SJSA1 (cell line): ENCODE measurements at places on chromosomes 6 and 20.

DNA sequence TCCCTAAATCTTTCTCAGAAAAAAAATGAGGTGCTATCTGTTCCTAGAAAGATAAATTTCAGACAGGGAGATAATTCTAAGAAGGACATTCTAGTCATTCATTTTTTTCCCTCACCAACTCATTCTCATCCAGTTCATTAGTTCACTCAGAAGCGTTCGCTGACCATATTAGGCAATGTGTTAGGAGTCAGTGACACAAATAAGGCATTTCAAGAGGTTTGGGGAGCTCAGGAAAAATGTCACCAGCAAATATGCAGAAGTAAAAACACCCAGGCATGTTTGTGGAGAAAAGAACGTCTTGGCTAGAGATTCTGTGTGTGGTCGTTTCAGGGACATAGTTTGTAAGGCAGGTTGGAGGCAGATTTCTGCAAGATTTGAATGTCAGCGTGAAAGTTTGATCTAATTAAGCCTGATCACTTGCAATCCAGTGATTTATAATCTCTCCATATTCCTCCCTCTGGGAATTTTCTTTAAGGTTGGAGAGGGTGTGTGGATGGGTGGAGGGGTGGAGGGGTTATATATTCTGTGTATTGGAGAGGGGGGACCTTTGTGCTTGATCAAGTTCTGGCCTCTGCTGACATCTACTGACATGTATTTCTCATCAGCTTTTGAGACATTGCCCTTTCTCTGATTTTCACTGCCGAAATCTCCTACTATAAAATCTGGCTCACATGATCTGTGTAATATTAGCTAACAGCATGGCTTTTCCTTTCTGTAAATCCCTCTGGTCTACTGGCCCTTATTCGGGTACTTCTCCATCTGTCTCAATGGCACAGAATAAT lies 3.6 kb downstream of the MYCT1 start:
- DNase-seq, result peak; percentile 62
- H3K27ac ChIP-seq, result peak overlapping the region; percentile 27; the same call in 1 of the 2 replicates
- peaks cover 31% of the 10 kb centered on the region for H3K4me1 ChIP-seq
- no peaks in the 10 kb centered on the region for H3K36me3 ChIP-seq
- no peaks in the 10 kb centered on the region for H3K27me3 ChIP-seq

GRCh38 chr20:47886454-47887041 lies 101.3 kb upstream of the SULF2 start:
- no peaks in the 10 kb centered on the region for H3K36me3 ChIP-seq
- peaks cover 10% of the 10 kb centered on the region for H3K27me3 ChIP-seq
- no peak for DNase-seq
- H3K4me3 ChIP-seq, result no peak overlapping the region

GRCh38 chr6:111521497-111522270 lies 38.7 kb upstream of the REV3L start:
- H3K4me3 ChIP-seq, result no peak overlapping the region
- no peak for DNase-seq
- H3K27me3 ChIP-seq, result no peaks in the 10 kb centered on the region
- H3K36me3 ChIP-seq, result no peaks in the 10 kb centered on the region
- H3K4me1 ChIP-seq, result peaks cover 37% of the 10 kb centered on the region
- no peak overlapping the region for H3K27ac ChIP-seq

GRCh38 chr20:14189794-14190402 lies 147.5 kb downstream of the FLRT3 start:
- no peak overlapping the region for H3K27ac ChIP-seq
- peak; percentile 9 for DNase-seq
- no peaks in the 10 kb centered on the region for H3K27me3 ChIP-seq
- H3K36me3 ChIP-seq, result no peaks in the 10 kb centered on the region
- no peak overlapping the region for H3K4me3 ChIP-seq

DNA sequence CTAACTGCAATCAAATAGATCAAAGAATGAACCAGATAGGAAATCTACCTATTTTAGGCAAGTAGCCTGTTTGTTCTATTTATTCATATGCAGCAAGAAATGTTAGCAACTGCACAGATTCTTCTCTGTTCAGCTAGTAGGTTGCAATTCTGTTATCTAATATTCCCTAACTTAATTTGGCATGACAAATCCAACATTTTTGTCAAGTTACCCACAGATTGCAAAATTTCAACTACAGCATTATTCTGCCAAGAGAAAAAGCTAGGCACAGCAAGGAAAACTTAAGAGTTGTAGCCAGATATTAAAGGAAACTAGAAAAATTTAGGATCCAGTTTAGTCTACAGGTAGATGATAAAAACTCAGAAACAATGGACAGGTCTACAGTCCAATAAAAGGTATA lies 104.4 kb upstream of the SYNCRIP start:
- DNase-seq, result no peak
- H3K27me3 ChIP-seq, result no peaks in the 10 kb centered on the region
- H3K27ac ChIP-seq, result no peak overlapping the region
- no peaks in the 10 kb centered on the region for H3K36me3 ChIP-seq
- H3K4me3 ChIP-seq, result no peak overlapping the region

DNA sequence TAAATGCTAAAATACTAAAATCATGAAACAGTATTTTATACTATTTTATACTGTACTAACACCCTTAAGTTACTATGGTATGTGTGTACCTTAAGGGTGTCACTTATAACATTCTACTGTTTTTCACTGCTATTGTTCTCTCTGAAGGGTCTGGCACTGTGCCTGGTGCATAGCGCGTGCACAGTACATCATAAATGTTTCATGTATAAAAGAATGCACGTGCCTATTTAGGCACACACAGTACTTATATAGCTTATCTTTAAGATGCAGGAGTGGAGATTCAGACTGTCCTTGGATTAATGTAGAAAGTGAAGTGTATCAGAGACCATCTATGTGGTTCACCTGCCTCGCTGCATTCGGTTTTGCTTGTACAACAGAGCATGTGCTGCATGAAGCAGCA lies 64.0 kb upstream of the SGK1 start:
- H3K36me3 ChIP-seq, result no peaks in the 10 kb centered on the region
- no peaks in the 10 kb centered on the region for H3K27me3 ChIP-seq
- H3K4me1 ChIP-seq, result no peaks in the 10 kb centered on the region
- no peak overlapping the region for H3K4me3 ChIP-seq
